Liver (tissue), 10 donors: ENCODE measurements at places on chromosomes 4 and X. TPM values are rescaled to one million over a fixed set of nuclear protein-coding genes. Genes with fewer than 3 reads are reported as not detected.

Gene HMGN5
- polyA plus RNA-seq = 7.0 TPM

GRCh38 chr4:71729856-71730255, 54.0 kb downstream of the GC start:
- no peak for DNase-seq

DNA sequence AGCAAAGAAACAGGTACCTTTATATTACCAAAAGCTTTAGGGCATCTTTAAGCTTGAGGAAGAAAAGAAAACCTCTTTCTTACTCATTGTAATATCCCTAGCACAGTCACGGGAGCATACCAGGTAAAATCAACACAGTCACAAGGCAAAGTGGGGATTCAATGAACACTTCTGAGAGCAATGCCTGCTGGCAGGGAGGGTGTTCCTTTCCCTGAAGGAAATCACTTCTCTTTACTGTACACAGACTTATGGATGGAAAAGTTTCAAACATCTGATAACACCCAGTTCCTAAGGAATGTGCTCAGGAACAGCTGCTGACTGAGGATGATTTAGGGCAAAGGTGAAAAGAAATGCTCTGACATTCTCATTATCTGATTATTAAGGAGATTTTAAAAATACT, 94.8 kb downstream of the MAML3 start:
- no peak for DNase-seq

GRCh38 chr4:26753617-26754016, 107.0 kb upstream of the STIM2 start:
- no peak for DNase-seq

DNA sequence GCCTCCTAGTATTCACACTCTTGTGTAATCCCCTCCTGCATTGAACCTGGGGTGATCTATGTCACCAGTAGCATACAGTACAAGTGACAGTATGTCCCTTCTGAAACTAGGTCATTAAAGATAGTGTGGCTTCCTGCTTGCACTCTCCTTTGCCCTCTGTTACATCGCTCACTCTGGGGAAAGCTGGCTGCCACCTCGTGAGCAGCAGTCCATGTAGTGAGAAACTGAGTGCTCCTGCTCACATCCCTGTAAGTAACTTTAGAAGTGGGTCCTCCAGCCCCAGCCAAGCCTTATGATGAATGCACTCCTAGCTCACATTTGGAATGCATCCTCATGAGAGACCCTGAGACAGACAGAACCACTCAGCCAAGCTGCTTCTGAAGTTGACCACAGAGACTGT, 89.8 kb upstream of the TNIP3 start:
- DNase-seq = no peak

GRCh38 chr4:144861471-144861870, 215.5 kb downstream of the HHIP start:
- DNase-seq = no peak
